ENCODE measurements at places on chromosomes 11 and 22.

DNA sequence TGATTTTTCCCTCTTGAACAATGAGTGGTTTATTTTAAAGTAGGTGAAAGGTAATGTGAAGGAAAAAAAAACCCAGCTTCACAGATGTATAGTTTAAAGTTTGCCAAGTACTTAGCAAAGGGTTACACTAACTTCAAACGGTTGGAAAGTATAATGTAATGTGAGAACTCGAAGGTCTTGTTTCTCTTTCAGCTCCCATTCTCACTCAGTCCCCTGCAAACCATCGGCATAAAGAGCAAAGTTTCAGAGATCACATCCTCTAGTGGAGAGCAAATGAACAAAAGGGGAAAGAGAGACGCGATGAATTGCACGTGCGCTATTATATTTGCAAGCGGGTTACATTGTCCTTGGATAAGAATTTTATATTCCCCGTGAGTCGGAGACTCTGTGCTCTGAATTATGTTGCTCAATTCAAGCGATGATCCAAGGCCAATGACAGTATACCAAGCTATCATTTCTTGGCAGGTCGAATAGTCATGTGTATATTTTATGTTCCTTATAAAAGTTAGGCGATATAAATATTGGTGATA is 37.6 kb upstream of the BIRC3 start:
- DNase-seq, result peak; percentile 49

DNA sequence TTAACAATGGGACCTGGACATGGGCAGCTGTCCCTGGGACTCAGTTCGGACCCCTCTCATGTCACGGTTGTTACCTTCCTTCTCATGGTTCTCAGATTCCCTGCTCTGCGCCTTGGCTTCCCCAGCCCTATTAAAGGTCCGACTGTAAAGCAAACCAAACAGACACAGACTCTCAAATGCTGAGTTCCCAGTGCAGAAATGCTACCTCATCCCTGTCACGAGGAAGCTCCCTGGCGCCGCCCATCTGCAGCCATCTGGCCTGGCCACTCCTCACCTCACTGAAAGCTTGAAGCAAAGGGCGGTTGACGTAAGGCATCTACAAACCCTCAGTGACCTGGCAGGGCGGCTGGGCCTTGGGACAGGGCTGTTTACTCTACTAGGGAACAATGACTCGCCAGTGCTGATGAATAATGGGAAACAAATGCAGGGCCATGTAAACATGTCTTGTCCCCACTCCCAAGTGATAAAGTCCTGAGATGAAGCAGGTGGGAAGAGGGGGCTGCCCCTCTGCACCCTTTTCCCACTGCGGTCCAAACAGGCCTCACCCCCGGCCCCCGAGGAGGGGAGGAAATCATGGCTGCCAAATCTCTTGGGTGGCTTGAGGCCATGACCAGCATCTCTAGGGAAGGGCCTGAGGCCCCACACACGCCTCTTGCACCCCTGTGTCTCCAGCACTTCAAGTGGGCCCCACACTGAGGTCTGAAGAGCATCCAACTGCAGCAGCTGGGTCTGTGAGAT is 49.3 kb downstream of the SCUBE1 start:
- DNase-seq, result peak; percentile 64

DNA sequence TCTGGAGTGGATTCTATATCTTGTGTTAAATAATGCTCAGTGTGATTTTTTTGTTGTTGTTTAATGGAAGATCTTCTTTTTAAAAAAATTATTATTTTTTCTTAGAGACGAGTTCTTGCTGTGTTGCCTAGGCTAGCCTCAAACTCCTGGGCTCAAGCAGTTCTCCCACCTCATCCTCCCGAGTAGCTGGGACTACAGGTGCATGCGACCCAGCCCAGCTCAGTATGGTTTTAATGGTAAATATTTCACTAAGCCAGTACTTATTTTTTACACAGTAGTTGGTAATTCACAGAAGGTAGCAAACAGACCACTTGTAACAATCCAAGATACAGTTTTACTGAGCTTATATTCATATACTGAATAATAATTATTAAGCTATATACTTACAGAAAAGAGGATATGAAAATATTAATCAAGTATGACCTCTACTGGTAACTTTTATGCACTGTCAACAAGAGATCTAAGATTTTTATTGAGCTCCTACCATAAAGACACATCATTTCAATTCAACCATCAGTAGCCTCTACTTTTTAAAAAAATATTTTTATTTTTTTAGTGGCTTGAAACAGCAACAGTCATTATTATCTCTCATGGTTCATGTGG is 6.1 kb upstream of the CD59 start:
- DNase-seq, result no peak

DNA sequence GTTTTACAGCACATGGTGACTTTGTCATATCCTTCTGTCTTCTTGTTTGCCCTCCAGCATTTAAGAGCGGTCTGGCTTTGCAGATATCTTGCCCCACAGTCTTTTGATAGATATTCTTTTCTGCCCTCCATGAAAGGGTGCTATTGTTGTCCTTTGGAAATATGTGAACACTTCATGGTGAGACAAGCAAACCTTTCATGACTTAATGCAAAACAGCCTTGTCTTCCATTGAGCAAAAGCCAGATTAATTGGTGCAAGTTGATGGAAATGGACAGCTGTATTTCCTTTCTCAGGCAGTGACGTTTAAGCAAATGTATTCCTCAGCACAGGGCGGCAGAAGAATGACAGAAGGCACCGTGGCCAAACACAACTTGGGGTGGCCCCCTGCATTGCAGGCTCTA is 4.4 kb downstream of the DCPS start:
- DNase-seq, result no peak

DNA sequence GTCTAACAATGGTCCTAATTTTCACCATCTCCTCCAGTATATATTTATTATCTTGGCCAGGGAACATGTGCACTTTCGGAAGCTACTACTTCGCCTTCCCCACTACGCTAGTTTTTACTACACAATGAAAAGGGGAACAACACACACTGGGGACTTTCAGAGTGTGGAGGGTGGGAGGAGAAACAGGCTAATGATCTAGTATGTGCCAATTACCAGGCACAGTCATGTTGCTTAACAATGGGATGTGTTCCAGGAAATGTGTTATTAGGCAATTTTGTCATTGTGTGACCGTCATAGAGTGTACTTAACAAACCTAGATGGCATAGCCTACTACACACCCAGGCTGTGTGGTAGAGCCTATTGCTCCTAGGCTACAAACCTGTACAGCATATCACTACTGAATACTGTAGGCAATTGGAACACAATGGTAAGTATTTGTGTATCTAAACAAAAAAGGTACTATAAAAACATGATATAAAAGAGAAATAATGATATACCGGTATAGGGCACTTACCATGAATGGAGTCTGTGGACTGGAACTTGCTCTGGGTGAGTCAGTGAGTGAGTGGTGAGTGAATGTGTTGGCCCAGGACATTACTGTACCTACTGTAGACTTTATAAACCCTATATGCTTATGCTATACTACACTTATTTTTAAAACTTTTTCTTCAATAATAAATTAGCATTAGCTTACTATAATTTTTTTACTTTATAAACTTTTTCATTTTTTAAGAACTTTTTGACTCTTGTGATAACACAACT is 20.1 kb upstream of the CUL5 start:
- DNase-seq, result no peak

GRCh38 chr11:111173221-111173620 is 72.3 kb upstream of the POU2AF2 start:
- DNase-seq, result no peak

- DNase-seq, result no peak
Measured at GRCh38 chr11:80722629-80723028, 1281.8 kb upstream of the TENM4 start.

DNA sequence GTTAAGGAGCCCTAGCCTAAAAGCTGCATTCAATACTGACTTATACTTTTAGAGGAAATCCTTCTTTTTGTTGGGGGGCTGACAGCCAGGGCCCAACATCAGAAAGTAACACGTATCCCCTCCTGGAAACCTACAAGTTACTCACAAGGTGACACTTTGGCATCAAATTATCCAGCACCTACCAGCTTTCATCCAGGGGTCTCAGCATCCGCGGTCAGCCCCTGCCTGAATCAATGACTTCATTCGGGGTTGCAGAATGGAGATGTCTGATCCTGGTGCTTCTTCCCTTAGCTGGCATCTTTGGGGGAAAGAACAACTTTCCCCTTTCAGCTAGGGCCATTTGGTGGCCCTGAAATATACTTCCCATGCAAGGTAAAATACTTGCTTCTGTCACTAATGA is 5.3 kb upstream of the NAP1L4 start:
- DNase-seq, result peak; percentile 8

- DNase-seq, result no peak
Measured at GRCh38 chr11:129578006-129578405, 202.4 kb downstream of the BARX2 start.

GRCh38 chr11:35485656-35486322 is 39.6 kb downstream of the PAMR1 start:
- DNase-seq, result peak; percentile 86

DNA sequence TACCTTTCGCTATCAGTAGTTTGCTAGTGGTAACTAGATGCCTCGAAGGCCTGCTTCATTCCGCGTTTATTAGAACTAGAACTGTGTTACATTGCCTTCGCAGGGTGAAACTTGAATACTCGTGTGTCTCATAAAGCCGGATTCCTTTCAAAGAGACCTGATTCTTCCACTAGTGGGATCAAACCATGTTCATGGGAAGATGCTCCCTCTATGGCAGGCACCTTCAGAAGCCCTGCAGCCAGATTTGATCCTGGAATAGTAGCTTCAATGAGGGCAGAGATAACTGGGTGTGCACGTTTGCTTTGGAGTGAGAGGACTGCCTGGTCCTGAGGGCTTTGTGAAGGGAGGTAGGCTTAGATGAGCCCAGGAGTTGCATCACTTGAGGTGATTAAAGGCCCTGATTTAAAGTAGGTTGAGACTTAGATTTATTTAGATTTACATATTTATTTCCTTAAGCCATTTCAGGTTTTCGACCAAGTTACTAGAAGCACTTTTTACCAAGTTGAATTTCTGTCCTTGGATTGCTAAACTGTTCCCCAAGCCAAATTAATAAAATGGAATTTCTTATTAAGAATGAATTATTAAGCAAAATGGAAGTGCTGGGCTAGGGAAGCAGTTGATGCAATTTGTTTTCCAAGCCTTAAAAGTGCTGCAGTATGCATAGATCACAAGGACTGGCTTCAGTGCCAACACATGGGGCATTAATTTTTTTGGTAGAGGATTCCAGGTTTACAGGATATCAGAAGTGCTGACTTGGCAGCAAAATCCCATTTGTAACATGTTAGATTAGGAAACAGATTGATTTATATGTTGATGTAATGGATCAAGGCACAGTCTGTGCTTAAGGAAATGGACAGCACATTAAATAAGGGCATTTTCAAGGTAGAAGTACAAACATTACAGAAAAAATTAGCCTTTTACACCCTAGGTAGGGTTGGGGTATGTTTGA is 32.9 kb downstream of the APLP2 start:
- no peak for DNase-seq

GRCh38 chr22:26045051-26045450 is 124.2 kb upstream of the SEZ6L start:
- no peak for DNase-seq

GRCh38 chr22:28183078-28183860 is 264.2 kb upstream of the PITPNB start:
- no peak for DNase-seq

DNA sequence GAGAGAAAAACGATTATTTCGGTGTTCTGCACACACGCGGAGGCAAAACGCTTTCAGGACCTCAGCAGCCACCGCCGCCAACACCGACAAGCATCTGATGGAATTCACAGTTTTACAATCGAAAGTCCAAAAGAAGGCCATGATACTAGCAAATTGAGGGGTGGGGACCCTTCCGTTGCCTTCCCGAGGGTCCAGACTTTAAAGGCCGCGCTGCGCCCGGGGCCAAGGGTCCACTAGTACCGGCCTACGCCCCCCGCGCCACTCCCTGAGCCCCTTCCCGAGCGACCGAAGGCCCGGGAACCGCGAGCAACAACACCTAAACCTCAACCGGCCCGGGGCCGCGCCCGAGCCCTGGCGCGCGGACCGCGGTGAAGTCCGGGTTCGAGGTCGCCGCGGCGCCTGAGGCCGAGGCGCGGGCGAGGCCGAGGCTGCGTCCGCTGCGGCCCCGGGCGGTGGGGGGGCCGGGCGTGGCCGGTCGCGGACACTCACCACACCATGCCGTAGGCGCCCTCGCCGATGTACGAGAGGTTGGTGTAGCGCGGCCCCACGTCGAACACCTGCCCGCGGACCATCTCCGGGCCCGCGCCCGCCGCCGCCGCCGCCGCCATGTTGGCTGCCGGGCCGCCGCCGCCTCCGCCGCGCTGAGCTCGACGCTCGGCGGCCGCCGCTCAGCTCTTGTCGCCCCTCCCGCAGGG is 465 bp downstream of the MAPK1 start:
- DNase-seq, result peak; percentile 28

DNA sequence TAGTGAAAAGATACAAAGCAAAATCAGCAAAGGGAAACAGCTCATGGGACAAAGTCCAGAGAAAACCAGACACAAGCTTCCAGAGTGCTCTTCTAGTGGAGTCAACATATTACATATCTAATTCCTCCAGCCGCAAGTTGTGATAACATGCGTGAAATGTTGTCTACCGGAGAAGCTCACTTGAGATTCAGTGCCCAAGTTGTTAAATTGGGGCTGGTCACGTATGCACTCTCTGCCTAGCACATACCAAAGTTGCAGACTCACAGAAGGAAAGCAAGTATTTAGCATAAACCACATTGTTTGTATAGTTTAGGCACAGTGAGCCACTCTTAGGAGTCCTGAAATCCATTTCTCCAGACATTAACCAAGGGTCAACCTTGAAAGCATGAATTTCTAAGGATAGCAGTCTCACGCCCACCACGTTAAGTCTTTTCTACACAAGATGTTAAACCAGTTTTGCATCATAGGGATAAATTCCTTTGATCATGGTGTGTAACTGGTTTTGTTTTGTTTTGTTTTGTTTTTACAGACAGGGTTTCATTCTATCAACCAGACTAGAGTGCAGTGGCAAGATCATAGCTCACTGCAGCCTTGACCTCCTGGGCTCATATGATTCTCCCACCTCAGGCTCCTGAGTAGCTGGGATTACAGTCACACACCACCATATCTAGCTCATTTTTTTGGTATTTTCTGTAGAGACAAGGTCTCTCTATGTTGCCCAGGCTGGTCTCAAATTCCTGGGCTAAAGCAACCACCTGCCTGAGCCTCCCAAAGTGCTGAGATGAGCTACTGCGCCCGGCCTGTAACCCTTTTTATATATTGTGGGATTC is 39.5 kb upstream of the EP300 start:
- no peak for DNase-seq

GRCh38 chr11:57490456-57491248 is 24.9 kb downstream of the SLC43A1 start:
- no peak for DNase-seq

GRCh38 chr11:9947231-9947864 is 283.5 kb downstream of the SWAP70 start:
- DNase-seq, result no peak

Data from femur (tissue), 1 donor.